Activated CD4-positive, alpha-beta T cell treated with anti-CD3 and anti-CD28 coated beads, Interleukin-2, amount 50 U/mL, for 24 hours (primary cell): ENCODE measurements at places on chromosomes 3 and 15.

- no peak for DNase-seq
Observed at GRCh38 chr3:168616915-168617314, 521.2 kb upstream of the GOLIM4 start.

DNA sequence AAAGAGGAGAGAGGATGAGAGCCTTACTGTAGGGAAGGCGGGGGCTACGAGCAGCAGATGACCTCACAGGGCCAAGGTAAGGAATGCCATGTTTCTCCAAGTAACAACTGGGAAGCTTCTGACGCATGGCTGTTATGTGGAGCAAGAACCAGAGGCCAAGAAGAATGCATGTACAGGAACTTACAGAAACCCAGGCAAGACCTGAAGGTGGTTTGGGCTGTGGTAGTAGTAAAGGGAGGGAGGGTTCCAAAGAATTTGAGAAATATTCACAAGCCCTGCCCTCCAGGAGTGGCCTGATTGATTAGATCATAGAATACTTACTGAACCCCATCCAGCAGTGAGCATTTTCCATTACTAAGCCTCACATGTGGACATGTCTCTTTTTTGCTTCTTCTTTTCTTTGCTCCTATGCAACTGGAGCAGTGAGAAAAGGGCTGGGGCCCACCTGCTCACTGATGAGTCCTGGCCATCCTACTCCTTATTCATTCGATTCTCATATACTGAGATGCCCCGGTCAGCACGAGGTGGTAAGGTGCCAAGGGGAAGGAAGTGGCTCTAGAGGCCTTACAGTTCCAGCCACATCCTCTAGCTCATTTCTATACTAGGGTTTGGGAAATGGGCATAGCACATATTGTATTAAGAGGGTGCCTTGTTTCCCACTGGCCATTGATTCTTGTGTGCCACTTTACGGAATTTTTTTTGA is 8.3 kb upstream of the SLC12A8 start:
- no peak for DNase-seq

GRCh38 chr3:168858327-168858726 is 762.6 kb upstream of the GOLIM4 start:
- no peak for DNase-seq

DNA sequence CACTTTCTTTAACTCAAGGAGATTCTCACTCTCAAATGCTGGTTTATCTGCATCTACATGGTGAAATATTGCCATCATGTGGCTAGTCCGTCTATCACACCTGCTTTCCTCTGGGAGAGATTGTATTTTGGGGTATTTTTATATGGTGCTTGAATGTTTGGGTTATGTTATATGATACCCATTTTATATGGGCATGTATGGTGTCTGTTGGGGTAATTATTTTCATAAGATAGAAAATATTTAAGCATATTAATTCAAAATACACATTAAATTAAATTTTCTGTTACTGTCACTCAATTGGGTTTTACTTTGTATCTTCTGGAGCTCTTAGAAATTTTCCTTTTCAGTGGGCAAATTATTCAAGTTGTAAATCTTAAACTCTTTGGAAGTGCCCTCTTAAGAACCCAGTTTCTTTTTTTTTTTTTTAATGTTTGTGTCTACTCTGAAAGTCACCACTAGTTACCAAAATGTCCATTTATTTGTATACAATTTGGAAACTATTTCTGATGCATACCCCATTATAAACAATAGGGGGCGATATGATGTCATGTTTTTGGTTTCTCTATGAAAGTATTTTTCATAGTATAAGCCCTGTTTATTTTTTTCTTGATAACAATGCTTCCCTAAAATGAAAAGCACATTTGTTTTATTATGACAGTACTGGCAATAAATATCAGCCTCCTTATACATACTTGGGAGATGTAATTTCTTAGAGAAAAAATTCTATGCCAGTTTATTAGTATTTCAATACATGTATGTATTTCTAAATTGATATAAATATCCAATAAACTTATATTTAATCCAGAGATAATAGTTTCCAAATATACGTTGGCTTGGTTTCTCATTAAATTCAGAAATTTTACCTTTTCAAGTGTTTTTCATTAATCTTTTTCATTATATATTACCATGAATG is 36.1 kb upstream of the PLSCR5 start:
- no peak for DNase-seq

GRCh38 chr15:90481023-90481422 is 48.7 kb upstream of the CRTC3 start:
- peak; percentile 5 for DNase-seq

GRCh38 chr15:85515212-85515611 is 134.8 kb downstream of the AKAP13 start:
- no peak for DNase-seq

DNA sequence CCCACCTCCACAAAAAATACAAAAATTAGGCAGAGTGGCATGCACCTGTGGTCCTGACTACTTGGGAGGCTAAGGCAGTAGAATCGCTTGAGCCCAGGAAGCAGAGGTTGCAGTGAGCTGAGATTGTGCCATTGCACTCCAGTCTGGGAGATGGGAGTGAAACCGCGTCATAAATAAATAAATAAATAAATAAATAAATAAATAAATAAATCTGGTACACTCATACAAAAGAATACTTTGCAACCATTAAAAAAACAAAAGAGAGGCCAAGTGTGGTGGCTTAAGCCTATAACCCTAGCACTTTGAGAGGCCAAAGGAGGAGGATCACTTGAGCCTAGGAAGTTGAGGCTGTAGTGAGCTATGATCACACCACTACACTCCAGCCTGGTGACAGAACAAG is 28.0 kb downstream of the MESP1 start:
- no peak for DNase-seq

DNA sequence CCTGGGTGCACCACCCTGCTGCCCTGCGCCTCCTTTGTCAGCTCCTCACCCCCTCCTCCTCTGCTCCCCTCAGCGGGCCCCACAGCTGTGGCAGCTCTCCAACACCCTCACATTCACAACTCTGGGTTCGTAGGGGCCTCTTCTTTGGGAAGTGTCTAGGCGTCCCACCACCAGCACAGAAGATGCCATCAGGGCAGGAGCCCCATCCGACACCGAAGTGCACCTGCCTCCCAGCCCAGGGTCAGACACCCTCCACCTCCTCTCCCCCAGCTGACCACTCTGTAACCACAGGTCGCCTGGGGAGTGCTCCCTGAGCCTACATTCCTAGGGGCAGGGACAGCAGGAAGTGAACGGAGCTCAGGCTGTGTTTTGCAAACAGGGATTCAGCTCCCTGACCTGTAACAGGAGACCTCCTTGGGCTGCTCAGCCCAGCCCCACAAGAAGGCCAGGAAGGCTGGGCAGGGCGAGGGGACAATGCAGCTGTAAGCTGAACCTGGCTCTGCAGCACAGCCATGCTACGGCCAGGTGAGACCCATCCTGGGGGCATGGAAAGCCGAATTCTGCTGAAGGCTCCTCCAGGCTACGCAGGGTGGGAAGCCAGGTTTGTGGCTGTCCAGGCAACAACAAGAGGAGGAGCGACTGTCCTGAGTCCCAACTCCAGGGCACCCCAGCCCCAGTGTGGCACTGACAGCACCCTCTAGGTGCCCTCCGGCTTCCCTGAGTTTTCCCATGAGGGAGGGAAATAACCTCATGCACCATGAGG is 269.0 kb downstream of the GOLGA6L6 start:
- no peak for DNase-seq

DNA sequence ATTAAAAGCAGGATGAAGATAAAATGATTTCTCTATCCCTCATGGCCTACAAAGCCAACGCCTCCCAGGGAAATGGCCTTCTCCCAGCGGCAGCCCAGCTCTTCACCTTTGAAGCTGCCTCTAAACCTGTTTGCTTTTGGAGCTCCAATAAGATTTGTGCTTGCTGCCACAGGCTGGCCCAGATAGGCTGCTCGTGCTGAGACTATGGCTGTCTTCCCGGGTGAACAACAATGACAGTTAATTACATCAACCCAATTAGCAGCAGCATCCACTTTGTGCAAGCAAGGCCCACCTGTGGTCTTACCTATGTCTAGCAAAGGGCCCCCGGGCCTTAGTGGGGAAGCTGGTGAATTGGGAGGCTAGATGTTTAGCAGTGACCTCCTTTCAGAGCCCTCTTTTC is 179.6 kb downstream of the P3H2 start:
- no peak for DNase-seq
